ENCODE measurements at places on chromosomes 11 and 22. TPM values are rescaled to one million over a fixed set of nuclear protein-coding genes. Genes with fewer than 3 reads are reported as not detected.

Gene CSRP3
- total RNA-seq = 0.68 TPM

Gene KLHDC7B
- 1.2 TPM for total RNA-seq

Gene CELSR1
- 44.0 TPM for total RNA-seq

Gene GPR83
- total RNA-seq = not detected

- no peak for DNase-seq
These were observed 46.8 kb upstream of the RASSF10 start for GRCh38 chr11:12962306-12962705.
